Cerebellar nuclear complex (tissue), 1 donor: ENCODE measurements at places on chromosomes 5 and 9.
A peak's percentile ranks its signal among the peaks of the same experiment; 100 is the strongest.

DNA sequence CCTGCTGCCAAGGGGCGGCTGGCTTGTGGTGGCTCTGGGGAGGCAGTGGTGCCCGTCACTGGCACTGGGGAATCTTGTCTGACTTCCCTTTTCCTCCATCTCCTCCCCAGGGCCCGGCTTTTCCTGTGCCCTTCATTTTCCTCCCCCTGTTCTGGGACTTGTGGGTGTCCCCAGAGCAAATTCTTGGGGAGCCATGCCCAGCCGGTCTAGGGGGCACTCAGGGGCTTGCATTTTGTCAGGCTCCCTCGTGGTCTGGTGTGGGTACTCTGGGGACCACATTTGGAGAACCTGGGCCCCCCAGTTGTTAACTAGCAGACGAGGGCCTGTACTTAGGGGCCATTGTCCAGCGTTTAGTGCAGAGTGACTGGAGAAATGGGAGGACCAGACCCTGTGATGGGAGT lies 105.2 kb upstream of the IER5L start:
- DNase-seq = no peak

DNA sequence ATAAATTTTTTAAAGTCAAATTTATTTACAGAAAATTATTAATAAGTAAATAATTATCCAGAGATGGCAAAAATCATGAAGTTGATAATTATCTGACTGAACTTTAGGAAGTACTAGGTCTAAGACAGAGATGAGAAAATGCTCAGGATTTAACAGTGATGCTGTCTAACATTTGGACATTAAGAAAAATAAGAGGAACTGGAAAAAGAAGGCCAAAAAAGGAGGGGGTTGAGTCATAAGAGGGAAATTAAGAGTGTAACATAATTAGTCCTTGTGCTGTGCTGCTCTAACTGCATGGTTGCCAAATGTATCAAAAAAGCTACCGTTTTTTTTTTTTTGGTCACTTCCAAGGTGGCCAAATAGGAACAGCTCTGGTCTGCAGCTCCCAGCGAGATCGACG lies 35.4 kb upstream of the TUT7 start:
- DNase-seq = no peak

DNA sequence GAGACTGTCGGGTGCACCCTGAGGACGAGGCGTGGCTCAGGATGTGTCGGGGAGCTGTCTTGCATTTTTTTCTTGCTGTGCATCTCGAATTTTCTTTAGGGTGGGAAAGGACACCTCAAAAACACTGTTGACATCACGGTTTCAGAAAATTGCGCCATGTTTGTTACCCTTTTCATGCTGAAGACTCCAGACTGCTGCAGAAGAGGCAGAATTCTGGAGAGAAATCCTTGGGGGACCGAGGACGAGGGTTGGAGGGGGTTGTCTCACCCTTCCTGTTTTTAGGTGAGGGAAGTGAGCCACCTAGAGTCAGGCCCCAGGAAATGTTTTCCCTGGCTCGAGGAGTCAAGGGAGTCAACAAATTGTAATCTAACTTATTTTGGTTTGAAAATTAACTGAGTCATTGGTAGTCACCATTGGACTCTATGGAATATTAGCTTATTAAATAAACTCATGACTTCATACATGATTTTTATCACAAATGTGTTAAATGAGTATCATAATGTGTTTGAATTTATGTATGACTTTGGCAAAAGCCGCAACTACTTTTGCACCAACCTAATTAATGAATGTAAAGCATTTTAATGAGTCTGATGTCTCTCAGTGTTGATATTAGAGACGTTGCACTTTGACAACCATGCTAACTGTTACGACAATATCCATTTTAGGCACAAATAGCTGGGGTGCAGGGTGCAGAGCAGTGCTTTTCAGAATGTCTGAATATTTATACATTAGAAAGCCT lies 724 bp upstream of the LYSMD3 start:
- peak; percentile 29 for DNase-seq

DNA sequence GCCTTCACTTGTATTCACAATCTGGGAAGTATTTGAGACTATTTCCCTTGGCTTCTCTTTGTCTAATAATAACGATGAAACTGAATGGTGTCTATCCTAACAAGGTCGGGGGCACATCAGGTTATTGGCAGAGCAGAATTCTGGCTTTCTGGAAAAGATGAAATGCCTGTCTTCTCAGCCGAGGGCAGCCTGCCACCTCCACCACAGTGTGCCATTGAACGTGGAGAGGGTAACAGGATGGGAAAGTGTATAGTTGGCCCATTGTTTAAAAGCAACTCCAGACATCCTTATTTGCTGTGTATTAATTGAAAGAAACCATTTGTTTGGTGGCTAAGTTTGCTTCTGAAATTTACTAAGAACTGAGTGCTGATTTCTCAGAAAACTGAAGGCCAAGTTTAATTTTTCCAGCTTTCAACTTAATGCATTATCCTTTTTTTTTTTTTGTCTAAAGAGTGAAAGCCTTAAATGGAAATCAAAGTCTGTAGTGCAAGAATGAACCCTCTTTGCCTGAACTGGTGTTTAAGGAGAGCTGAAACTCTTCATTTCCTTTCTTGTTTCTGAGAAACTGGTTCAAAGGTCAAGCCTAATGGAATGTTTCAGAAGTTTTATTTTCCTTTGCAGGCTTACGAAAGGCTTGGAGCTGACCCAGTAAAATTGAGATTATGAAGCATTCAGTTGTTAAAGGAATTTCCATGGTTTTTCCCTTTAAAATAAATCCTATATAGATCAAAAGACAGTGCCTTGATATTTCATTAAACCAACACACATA lies 563.7 kb upstream of the DAP start:
- no peak for DNase-seq

- no peak for DNase-seq
Measured at GRCh38 chr5:1777281-1778137, 22.1 kb downstream of the MRPL36 start.

DNA sequence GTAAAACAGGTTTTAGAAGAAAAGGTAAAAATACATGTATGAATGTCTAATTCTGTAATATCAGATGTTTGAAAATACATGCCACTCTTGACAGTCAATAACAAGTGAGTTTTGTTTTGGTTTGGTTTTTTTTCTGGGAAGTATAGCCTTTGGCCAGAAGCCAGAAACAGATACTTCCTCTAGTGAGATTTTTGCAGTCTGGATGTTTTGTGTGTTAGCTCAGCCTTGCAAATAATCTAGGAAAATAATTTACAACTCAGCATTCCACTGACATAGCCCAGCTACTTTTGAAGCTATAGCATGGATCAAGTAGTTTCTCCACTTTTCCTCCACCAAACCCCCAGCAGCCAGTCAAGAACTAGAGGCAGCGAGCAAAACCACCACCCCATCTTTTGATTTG lies 56.7 kb downstream of the SLC1A1 start:
- DNase-seq = no peak

- no peak for DNase-seq
Measured at GRCh38 chr5:55036477-55036876, 12.4 kb downstream of the GZMK start.

DNA sequence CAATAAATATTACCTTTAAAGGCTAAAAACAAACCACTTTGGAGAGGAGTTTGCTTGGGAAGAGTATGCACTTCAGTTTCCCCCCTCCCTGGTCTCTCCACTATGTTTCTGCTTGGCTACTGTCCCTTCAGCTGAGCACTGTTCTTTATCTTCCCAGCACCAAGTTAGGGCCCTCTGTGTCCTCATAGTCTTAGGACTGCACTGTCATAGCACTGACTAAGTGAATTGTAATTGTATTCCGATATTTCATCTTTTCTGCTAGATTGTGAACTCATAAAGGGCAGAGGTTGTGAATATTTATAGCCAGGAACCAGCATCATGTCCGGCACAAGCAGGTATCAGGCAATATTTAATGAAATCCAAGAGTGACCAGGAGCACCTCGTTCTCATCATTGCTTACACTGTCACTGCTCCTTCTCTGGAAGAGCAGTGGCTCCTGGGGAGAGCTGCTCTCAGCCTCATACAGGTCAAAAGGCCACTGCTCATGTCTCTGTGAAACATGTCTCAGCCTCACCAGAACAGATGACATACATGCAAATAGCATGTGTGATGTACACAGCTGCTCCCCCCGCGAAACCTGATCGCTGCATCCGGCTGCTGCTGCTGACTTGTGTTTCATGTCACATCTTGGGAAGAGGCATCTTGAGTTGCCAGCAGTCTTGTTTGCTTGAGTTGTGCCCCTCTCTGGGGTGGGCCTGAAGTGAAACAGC lies 279.7 kb upstream of the MSX2 start:
- no peak for DNase-seq

DNA sequence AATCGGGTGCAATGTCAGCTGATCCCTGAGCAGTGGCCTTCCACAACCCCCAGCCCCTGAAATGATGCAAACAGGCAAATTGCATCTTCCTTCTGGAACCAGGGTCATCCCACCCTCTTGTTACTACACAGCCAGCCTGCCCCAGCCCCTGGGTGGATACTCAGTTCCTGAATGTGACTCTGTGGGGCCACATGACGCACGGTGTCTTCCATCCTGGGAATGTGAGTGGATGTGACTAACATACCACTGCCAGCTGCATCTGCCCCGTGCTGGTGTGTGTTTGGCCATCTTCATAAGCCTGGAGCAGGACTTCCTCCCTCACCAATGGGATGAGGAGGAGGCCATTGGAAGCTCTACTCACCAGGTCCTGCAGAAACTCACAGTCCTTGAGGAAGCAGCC lies 257.9 kb upstream of the ADAMTS16 start:
- DNase-seq = no peak

DNA sequence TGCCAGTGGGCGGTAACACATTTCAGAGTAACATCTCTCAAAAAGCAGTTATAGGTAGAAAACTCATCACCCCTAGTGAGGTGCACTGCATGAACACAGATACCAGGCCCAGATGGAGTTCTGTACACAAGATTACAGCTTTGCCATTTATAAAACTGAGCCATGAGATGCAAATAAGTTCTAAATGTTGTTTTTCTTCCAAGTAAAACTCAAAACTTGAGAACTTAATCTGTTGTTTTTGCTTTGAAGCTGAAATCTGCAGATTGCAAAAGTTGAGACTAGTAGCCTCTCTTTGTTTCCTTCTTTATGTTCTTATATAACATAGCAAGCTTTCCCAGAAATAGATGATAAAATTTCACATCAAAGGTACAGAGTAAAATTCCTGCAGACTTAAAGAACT lies 434.1 kb downstream of the PLK2 start:
- no peak for DNase-seq

DNA sequence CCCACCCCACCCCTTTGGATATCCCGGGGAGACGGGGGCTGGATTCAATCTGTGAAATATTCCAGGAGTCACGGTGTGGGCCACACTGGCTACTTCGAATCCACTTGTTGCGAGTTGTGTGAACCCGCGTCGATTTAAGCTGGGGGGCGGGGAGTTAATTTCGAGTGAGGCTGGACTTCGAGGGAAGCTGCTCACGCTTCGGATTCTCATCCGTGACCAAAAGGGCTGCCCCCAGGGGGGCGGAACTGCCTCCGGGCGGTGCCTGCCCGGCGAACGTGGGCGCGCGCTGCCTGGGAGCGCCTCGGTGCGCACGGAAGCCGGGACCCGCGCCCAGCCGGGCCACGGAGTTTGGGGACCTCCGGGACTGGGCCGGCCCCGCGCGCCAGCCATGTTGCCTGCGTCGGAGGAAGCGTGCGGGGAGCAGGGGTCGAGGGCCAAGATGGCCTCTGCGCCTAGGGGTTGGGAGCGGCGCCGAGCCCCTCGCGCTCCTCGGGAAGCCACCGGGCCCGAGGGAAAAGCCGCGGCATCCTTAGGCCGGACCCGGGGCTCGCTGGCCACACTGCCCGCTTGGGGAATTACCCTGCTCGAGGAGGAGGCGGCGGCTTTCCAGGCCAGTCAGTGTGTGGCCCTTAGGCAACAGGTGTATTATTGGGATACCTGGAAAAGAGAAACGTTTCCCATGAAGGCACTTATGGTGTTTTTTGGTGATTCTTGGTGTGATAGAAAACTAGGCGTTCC lies 975 bp downstream of the OCLN start:
- no peak for DNase-seq

GRCh38 chr5:72107901-72108201 lies 576 bp downstream of the MAP1B start:
- DNase-seq = no peak

GRCh38 chr9:110021891-110022290 lies 186.1 kb downstream of the C9orf152 start:
- no peak for DNase-seq

- no peak for DNase-seq
Measured at GRCh38 chr5:147093138-147093537, 141.7 kb upstream of the STK32A start.

DNA sequence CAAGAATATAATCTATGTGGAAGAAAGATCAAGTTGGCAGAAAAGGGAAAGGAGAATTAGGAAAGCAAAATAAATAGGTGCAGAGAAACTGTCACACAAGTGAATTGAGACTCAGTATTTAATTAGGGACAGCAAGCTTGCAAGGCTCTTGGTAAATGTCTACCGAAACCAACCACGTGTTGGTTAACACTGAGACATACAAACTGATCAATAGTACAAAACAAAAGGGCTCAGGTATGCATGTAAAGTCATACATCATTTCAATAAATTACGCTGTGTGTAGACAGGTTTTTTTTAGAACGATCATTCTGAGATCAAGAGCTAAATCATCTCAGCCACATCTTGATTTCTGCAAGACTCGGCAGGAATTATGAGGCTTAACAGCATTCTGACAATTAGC lies 225.4 kb downstream of the EBF1 start:
- DNase-seq = no peak

- DNase-seq = no peak
Measured at GRCh38 chr9:79763671-79764285, 192.0 kb downstream of the TLE4 start.

DNA sequence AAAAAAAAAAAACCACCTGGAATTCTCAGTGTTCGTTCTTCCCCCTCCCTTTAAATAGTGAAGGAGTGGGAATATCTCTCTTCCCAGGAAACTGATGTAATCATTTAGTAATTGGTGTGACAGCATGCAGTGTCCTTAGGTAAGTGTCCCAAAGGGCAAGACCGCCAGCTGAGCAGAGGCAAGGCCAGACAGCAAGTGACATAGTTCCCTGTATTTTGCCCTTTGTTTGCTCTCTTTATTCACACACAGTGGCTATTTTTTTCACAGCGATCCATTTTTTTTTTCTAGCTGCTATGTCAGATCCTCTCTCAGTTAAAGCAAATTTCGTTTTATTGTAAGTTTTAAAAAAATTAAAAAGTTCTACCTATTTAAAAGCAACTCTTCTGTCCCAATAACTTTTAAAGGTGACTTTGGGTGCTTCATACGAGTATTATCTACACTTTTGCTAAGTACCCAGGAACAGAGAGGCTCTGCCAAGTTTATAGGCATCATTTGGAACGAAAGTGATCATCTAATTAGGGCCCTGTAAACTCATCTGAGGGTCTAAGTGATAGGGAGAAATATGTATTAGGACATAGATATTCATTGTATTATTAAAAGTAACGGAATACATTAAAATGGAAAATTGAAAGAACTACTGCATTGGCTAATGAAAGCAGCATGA lies 98.2 kb upstream of the ALDH1A1 start:
- no peak for DNase-seq

- no peak for DNase-seq
Measured at GRCh38 chr5:78985725-78986223, 664 bp upstream of the ARSB start.

- no peak for DNase-seq
Measured at GRCh38 chr9:100731557-100731956, 153.7 kb downstream of the CAVIN4 start.

- no peak for DNase-seq
Measured at GRCh38 chr9:26471261-26471660, 421.3 kb downstream of the CAAP1 start.
